ENCODE measurements at places on chromosomes 11 and 22.

- no peak for DNase-seq
Observed at GRCh38 chr11:88169881-88170280, 5.4 kb downstream of the RAB38 start.

- DNase-seq, result no peak
Observed at GRCh38 chr22:20316844-20317401, 2.9 kb downstream of the DGCR6L start.

DNA sequence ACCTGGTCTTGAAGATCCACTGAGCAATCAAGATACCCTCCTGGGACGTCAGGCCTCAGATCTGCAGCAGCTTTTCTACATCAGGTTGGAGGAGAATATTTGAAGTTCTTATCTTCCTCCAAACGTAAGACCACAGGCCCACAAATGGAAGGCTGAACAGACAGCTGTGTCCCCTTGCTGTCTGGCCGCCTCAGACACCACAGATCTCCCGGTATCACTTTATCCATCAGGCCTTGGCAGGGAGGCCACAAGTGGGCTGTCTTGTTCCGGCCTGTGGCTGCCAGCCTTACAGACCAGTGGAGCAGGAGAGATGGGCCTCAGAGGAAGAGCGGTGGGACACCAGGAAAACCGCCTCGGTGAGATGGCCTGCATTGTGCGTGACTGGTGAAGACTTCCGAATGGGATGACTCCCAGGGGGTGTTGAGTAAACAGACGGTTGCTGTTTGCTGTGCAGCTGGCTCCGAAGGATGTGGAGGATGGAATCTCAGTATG, 15.9 kb downstream of the UBASH3B start:
- no peak for DNase-seq

GRCh38 chr22:35686298-35686697, 31.4 kb upstream of the APOL5 start:
- DNase-seq, result no peak

GRCh38 chr11:61266602-61267001, 25.6 kb downstream of the PGA5 start:
- peak; percentile 26 for DNase-seq

DNA sequence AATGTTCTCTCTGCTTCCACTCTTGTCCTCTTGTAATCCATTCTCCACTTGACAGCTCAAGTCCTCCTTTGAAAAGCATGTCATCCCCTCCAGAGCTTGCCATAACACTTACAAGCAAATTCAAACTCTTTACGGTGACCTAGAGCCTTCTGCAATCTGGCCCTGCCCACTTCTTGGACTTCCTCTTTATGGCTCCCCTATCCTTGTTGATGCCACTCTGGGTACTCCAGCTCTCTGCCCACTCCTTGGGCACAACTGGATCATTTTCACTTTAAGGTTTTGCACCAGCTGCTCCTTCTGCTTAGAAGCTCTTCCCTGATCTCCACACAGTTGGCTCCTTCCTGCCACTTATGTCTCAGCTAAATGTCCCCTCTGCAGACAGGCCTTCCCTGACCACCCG, 217.9 kb downstream of the DSCAML1 start:
- DNase-seq, result no peak
